ENCODE measurements at places on chromosomes 2 and 18. TPM values are rescaled to one million over a fixed set of nuclear protein-coding genes. Genes with fewer than 3 reads are reported as not detected.

- no peak for DNase-seq
Measured at GRCh38 chr2:225472161-225472560, 72.7 kb downstream of the NYAP2 start.

- no peak for DNase-seq
Measured at GRCh38 chr2:153819074-153819473, 52.6 kb upstream of the GALNT13 start.

- DNase-seq: no peak
Measured at GRCh38 chr2:237156031-237156856, 70.6 kb downstream of the COPS8 start.

CNDP1 gene
- 0.11 TPM for total RNA-seq

DNA sequence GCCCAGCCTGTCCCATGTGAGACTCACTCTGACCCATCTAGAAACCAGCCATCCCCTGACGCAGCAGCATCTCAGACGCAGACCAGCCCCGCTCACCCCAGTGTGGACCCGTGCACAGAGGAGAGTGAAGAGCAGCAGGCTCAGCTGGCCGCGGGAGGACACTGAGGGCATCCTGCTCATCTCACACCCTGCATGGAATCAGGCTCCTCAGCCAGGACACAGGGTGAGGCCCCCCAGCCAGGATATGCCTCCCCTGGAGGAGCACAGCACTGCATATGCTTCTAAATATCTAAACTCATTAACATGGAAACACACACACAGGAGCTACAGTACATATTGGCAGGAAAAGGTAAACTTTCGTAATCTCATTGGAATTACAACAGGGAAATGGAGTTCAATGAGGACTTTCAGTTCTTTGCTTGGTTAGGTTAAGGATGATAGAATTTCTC, 34.4 kb downstream of the NEMP2 start:
- peak; percentile 12 for DNase-seq

DNA sequence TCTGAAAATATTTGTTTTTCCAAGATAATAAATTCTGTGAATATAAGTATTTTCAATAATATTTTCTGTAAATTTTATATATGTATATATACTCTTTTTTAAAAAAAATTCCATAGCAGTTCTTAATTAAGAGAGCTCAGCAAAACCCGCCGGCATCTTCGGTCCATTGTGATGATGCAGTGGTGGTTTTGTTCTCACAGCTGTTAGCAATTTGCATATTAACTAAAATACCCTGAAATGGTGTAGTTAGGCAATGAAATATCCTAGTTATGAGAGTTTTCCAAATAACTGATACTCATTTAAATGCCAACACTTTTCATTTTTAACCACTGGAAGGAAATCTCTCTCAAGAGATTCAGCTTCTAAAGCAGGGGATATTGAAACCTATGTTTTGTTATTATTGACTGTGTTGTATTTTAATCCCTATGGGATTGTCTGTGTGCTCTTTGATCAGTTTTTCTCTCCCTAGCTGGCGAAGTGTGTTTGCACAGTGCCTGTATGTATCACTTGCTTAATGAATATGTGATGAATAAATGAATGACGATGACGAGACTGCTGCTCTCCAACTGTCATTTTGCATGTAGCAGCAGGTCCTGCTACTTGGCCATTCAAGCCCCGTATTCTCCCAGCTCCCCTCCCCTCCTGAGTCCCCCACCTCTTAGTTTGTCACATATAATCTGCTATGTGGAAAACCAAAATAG, 42.4 kb downstream of the PSMG2 start:
- no peak for DNase-seq

GRCh38 chr2:47535996-47536395, 133.0 kb downstream of the MSH2 start:
- no peak for DNase-seq

GRCh38 chr18:52216666-52217065, 123.3 kb upstream of the DCC start:
- no peak for DNase-seq

DNA sequence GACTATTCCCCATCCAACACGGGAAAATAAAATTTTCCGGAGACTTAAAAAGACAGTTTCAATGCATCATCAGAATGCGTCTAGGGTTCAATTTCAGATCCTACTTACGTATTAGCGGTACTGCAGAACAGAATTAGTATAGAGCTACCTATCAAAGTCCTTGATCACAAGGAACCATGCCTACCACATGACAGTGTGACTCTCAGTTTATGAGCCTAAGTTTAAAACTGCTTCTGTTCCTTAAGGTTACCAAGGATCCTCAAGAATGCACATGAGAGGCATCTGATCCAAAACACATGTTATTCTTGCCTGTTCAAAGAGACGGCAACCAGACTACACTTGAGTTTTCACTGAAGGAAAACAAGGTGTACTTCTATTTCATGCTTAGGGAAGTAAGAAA, 369.7 kb downstream of the EPHA4 start:
- no peak for DNase-seq

GRCh38 chr2:210410542-210410941, 66.0 kb downstream of the LANCL1 start:
- no peak for DNase-seq

PLA2R1 gene
- 1.1 TPM for total RNA-seq

DNA sequence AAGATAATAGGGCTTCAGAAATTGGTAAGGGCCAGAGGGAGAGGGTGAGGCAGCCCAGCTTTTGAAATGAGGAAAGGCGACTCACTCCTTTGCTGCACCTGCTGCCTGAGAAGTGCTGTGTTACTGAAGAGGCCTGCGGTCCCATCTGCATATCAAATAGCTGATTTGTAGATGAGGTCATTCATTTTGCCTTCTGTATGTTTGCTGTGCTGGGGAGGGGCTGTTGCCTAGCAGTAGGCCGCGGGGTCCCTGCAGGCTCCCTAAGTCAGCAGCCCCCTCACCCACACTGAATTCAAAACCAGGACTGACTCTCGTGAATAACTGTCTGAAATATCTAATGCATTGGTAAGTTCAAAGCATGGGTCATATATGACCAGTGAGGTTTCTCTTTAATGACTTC, 377.2 kb downstream of the SOX11 start:
- no peak for DNase-seq

GRCh38 chr2:32805104-32806095, 141.4 kb upstream of the LTBP1 start:
- DNase-seq: no peak

- no peak for DNase-seq
Measured at GRCh38 chr2:68458981-68459380, 8.1 kb downstream of the FBXO48 start.

- DNase-seq: no peak
Measured at GRCh38 chr18:79828258-79828657, 30.5 kb downstream of the KCNG2 start.

AQP4 gene
- 2.8 TPM for total RNA-seq

LHCGR gene
- total RNA-seq: 0.31 TPM

DNA sequence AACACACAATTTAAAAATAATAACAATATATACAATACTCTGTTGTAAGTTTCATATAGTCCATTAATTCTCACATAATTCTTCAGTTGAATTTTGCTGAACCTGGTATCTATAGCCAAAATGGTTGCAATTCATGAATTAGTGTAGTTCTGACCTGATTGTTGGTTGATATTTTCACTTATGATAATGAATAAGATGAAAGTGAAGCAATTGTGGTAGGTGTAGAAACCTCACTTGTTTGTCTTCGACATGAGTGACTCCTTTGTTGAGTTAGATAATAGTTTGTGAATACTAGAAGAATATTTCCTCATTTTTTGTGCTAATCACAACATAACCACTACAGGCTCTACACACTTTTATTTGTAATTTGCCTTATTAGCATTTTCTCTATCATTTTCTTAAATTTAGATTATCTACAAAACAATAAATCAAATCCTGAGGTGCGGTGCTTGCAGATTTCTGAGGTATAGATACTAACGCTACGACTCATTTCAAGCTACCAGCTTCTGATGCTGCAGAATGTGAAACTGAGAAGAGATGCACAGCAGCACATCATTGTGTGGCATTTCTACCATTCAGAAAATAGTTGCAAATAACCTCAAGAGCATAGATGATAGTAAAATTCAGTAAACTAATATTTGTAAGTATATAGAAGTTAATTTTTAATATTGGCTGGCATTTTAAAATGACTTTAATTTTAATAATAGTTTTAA, 117.9 kb downstream of the KCNH7 start:
- DNase-seq: no peak

GRCh38 chr18:24499814-24500213, 39.4 kb downstream of the HRH4 start:
- no peak for DNase-seq

GRCh38 chr2:162928356-162928755, 89.8 kb upstream of the KCNH7 start:
- DNase-seq: no peak

UGT1A8 gene
- not detected for total RNA-seq

CYP26B1 gene
- 0.42 TPM for total RNA-seq

DNA sequence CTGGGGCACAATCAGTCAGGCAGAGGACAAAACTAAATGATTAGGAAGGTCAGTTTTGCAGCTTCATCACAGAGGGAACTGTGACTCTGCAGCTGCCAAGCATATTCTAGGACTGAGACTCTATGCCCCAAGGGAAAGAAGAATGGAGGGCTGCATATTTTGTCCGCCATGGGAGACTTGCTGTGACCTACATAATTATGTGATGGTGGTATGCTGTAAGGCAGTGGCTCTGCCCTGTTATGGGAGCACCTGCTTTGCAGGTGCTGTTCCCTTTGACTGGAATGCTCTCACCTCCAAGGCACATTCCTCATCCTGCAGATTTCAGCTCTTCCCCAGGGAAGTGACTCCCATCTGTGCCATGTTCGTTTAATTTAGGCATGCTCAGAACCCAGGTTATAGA, 261.9 kb upstream of the EPHA4 start:
- DNase-seq: no peak

DNA sequence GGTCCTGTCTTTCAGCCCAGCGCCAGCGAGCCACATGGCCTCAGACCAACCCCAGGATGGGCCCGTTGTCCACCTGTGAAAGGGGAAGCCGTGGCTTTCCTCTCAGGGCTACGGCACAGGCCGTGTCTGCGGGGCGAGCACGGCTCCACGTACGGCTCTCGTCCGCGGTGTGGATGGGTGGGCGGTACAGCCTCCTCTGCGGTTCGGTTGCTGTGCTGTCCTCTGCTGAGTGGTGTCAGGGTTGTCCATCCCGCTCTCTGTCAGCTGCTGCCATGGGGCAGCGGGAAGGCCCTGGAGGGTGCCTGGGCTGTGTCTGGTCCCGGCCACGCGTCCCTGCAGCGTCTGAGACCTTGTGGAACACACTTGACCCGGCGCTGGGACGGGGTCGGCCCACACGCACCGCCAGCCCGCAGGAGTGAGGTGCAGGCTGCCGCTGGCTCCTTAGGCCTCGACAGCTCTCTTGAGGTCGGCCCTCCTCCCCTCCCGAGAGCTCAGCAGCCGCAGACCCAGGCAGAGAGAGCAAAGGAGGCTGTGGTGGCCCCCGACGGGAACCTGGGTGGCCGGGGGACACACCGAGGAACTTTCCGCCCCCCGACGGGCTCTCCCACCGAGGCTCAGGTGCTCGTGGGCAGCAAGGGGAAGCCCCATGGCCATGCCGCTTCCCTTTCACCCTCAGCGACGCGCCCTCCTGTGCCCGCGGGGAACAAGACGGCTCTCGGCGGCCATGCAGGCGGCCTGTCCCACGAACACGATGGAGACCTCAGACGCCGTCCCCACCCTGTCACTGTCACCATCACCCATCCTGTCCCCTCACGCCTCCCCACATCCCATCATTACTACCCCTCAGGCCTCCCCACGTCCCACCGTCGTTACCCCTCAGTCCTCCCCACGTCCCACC, 128.7 kb downstream of the NFATC1 start:
- DNase-seq: no peak

TCF23 gene
- 0.14 TPM for total RNA-seq

DNA sequence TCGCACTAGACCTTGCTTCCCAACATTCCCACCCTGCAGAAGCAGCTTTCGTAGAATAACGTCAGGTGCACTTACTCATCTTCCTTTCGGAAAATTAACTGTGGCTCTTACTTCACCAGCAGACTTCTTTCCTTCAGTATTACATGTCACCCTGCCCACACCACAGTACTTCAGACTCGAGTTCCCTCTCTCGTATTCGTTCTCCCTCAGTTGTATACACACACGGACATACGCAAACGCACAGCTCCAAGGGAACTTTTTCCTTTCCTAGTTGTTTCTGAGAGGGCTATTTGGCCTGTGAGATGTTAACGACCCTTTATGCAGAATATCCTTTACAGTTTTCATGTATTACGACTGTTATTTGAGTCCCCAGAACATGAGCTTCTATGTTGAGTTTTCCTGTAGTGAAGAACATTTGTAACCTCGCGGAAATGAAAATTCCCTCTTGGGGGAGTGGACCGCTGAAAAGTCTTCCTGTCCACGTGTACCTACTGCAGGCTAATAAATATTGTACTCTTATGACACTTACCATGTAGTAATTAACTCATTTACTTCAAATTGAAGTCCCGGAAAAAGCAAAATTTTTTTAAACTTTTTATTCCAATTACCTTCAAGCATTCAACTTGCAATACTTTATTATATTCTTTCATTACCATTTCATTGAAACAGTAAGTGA, 908 bp downstream of the ERLEC1 start:
- DNase-seq: no peak

AGPS gene
- total RNA-seq: 56.1 TPM

DNA sequence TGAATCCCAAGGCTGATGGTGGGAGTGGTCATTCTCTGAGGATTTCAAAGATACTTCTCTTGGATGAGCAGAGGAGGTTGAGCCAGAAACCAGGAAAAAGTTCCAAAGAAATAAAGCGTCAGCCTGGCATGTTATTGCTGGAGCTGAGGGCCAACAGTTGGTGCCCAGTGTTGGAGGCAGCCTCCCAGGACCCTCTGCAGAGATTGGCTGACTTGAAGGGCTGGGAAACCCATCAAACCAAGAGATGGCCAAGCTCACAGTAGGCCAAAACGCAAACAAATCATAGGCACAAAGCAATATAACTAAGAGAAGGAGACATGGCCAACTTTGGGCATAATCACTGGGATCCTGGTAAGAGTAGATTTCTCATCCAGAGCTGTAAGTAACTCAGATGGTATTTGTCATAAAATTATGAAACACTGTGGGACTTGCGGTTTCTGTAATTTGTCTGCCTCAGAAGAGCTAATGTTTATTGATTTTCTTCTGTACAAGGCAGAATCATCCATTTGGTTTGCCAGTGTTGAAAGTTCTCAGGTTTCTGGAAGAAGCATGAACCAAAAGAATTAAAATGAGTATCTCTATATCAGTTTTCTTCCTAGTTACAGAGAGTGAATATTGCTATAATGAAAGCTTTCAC, 108.3 kb downstream of the ATL2 start:
- no peak for DNase-seq

GRCh38 chr2:42754021-42754775, 9.7 kb downstream of the OXER1 start:
- no peak for DNase-seq

- no peak for DNase-seq
Measured at GRCh38 chr18:6593142-6593885, 136.2 kb upstream of the ARHGAP28 start.

All from WTC11 (cell line).